ENCODE measurements at places on chromosomes 5 and 9. TPM values are rescaled to one million over a fixed set of nuclear protein-coding genes. Genes with fewer than 3 reads are reported as not detected.

Gene FLT4
- total RNA-seq, result 29.4 TPM

GRCh38 chr5:128199104-128199503, 115.5 kb downstream of the SLC12A2 start:
- no peak for DNase-seq

DNA sequence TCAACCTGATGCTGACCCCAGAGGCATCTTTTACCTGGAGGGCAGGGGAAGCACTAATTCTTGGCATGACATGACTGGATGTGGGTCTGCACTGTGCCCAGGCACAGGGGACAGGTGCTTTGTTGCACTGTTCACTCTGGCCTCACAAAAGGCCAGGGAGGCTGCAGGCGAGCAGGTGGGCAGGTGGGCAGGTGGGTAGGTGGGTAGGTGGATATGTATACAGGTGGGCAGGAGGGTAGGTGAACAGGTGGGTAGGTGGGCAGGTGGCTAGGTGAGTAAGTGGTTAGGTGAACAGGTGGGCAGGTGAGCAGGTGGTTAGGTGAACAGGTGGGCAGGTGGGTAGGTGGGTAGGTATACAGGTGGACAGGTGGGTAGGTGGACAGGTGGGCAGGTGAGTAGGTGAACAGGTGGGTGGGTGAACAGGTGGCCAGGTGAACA, 1.5 kb downstream of the PAEP start:
- no peak for DNase-seq

DNA sequence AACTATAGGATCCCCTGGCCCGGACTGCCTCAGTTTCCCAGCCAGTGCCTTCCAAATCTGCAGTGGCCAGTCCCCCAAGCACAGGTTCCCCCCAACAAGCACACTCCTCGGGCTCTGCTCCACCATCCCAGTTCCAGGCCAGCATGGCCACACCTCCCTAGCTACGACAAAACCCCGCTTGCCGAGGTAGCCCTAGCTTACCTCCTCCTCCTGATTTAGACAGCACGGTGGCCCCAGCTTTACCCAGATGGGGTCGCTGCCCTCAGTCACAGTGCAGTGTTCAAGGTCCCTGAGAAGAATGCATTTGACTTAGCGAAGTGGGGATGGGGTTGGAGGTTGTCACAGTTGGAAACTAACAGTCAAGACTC, 40.8 kb upstream of the GARNL3 start:
- no peak for DNase-seq

- no peak for DNase-seq
Measured at GRCh38 chr5:51657340-51658240, 274.3 kb downstream of the ISL1 start.

DNA sequence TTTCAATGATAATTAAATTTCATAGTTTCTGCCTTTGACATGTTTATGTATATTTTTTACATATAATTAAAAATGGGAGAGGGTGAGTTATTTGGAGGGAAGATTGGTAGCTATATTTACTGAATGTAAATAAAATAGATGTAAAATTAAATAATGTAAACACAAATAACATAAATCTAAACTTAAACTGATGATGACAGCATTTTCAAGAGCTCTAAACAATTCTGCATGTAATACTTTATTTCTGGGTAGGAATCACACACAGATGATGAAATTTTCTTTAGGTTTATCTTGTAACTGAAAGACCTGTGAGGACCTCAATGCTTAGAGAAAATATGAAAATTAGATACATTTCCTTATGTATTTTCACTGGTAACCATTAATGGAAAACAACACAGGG, 42.2 kb upstream of the RIOK2 start:
- no peak for DNase-seq

GRCh38 chr9:102474357-102474756, 520.8 kb upstream of the CYLC2 start:
- no peak for DNase-seq

- DNase-seq, result no peak
Measured at GRCh38 chr9:133793471-133793870, 55.3 kb upstream of the SARDH start.

Gene NMUR2
- not detected for total RNA-seq

Gene ZNF462
- 47.0 TPM for total RNA-seq

DNA sequence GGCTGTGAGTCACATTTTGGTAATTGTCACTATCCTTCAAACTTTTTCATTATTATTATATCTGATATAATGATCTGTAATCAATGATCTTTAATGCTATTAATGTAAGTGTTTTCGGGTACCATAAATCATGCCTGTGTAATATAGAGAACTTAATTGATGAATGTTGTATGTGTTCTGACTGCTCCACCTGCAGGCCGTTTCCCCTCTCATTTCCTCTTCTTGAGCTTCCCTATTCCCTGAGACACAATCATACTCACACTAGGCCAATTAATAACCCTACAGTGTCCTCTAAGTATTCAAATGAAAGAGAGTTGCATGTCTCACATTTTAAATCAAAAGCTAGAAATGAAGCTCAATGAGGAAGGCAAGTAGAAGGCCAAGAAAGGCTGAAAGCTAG, 420.9 kb upstream of the SGCD start:
- no peak for DNase-seq

- DNase-seq, result peak; percentile 81
Measured at GRCh38 chr5:179732918-179733771, 523 bp downstream of the MAML1 start.

DNA sequence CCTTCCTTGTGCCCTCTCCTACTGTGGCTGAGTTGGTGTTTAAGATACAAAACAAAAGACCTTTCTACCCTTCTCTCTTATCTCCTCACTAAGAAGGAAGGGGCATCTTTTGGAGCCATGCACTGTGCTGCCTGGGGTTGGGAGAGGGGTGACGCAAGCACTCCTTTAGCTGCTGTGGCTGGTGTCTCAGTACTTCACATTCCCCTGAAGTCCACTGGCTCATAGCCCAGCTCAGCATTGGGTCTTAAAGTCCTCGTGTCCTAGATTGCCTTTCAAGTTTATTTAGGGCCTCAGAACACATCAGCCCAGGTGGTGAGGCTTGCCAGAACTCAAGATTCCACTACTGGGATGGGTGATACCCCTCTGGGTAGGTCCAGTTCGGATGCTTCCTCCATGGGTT, 325.9 kb upstream of the CYLC2 start:
- DNase-seq, result no peak

DNA sequence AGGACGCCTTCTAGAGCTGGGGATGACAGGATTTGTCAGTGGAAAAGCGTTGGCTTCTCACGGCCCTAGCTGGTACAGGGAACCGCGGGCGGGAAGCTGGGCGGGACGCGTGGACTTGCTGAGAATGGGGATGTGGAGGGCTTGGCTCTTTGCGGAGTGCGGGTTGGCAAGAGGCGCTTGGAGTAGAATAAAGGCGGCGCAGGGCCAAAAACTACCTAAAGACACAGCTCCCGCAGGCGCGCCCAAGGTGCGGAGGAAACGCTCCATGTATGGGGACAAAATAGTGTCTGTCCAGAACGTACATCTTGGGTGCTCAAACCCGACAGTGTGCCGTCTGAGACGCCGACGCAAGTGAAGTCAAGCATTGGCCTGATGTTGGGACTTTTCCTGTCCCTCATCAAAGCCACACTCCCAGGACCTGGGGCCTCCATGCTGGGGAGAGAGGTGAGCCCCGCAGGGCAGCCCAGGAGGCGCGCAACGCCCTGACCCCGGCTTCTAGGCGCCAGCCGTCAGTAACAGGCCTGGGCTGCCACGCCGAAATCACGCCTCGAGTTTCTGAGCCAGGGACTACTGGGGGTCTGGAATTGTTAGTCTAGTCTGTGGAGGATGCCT, 1.6 kb upstream of the NKX2-5 start:
- peak; percentile 11 for DNase-seq

GRCh38 chr5:180744253-180744652, 4.4 kb upstream of the OR2Y1 start:
- no peak for DNase-seq

DNA sequence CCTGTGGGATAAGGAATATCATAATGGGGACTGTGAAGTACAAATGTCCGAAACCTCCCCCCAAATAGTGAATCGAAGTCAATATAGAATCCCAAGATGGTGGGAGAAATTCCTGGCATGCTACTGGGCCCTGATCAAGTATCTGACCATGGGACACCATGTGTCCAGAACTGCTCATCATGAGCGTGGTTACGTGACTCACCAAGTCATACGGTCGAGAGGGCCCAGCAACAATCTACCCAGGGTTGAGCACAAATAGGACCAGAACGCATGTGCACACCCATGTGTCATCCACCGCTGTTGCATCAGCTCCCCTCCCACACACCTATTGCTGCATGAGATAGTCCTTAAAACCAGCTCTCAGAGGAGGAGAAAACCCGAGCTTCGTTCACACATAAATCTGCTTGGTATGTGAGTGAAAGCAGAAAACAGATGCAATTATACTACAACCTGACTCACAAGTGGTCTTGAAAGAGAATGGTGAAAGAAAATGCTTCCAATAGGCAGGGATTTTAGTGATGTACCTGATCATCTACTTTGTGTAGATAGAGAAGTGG, 353.2 kb downstream of the CWC27 start:
- no peak for DNase-seq

GRCh38 chr5:43043400-43043756, 3.3 kb upstream of the ANXA2R start:
- no peak for DNase-seq

Gene DND1
- 1.0 TPM for total RNA-seq

GRCh38 chr9:120653762-120654161, 60.5 kb downstream of the MEGF9 start:
- DNase-seq, result no peak

DNA sequence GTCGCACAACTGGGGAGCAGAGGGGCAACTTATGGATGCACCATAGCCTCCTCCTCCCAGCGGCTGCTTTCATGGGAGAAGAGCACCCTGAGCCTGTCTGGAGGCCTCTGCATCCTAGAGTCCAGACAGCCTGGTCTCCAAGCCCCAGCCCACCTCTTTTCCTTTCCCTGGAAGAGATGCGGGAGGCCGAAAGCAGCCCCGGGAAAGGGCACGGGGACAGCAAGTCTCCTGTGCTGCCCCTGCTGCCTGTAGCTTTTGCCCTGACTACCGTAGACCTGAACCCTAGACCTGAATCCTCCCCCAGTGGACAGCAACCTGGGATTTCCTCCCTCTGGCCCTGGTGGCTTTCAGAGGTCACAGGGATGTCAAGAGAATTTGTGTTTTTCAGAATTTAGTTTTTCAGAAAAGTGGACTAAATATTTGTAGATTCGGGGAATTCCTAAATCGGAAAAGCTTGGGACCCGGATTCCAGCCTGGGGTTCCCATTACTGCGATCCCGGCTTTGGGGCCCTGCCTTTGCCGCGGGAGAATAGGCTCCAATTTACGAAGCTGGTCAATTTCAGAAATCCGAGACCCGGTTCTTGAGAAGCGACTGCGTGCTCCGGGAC, 4.3 kb upstream of the PITX1 start:
- DNase-seq, result peak; percentile 13

Gene OR1Q1
- not detected for total RNA-seq

- no peak for DNase-seq
Measured at GRCh38 chr5:143516249-143516648, 112.8 kb upstream of the NR3C1 start.

DNA sequence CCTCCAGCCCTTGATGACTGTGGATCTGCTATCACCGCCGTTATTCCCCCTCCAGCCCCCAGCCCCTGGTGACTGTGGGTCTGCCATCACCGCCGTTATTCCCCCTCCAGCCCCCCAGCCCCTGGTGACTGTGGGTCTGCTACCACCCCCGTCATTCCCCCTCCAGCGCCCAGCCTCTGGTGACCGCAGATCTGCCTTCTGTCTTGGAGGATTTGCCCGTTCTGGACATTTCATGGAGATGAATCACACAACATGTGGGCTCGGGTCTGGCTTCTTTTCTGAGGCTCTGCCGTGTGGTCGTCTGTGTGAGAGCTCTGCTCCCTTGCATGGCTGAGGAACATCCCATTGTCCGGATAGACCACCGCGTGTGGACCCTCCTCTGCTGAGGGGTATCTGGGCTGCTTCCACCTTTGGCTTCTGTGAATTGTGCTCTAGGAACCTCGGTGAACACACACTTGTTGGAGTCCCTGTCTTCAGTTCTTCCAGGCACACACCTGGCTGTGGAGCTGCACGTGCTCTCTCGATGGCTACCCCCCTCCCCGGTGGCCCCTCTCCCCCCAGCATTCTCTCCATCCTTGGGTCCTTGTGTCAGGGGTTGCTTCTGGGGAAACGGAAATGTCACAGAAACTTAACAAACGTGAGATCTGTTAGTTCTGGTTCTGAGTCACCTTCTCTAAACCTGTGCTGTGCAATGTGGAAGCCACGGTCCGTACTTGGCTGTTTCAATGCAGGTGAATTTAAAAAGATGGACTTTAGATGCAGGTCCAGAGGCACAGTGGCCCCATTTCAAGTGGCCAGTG, 105.3 kb upstream of the COL5A1 start:
- no peak for DNase-seq

- no peak for DNase-seq
Measured at GRCh38 chr9:5817862-5818261, 15.1 kb downstream of the ERMP1 start.

DNA sequence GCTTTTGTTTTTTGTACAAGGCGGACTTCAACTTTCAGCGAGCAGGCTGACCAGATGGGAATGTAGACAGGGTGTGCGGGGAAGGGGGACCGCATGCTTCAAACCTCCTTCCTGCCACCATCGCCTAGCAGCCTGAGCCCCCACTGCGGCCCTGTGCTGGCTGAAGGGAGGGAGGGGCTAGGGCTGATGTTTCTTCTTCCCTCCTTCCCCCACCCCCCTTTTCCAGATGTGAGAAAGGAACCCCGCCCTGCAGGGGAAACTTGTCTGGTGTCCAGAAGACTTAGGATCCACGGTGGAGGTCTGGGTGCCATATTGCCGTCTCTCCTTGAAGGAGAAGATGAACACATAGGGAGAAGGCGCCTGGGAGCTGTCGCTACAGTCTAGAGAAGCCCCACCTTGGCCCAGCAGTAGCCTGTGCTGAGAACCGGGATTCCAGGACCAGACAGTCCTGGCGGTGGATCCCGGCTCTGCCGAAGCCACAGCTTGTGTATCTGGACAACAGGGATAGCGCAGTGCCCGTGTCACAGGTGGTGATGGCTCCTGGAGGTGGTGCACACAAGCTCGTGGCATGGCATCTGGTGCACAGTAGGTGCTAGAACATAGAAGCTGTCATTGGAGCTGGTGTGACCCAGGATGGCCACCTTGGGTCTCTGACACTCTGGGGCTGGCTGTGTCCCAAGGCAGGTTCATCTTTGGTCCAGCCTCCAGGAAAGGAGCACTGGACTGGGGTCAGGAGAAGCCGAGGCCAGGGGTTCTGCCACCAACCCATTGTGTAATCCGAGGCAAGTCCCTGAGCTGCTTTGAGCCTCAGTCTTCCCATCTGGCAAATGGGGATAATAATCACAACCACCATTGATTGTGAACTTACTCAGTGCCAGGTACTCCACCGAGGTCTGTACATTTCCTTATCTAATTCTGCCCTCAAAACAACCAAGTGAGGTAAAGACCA, 205.6 kb downstream of the C9orf50 start:
- peak; percentile 72 for DNase-seq

- DNase-seq, result peak; percentile 50
Measured at GRCh38 chr5:102223542-102224477, 72.3 kb downstream of the SLCO4C1 start.

GRCh38 chr9:133509179-133510083, 15.3 kb downstream of the MYMK start:
- peak; percentile 88 for DNase-seq

GRCh38 chr9:86337469-86338108, 16.6 kb downstream of the TUT7 start:
- no peak for DNase-seq

- DNase-seq, result no peak
Measured at GRCh38 chr9:126524353-126525077, 89.2 kb upstream of the LMX1B start.

Gene EGFL7
- 140 TPM for total RNA-seq

Measured in kidney (tissue), 22 donors.